ENCODE measurements at places on chromosomes 1 and 21.

- no peak for DNase-seq
Observed at GRCh38 chr1:235078480-235079381, 49.9 kb downstream of the TOMM20 start.

DNA sequence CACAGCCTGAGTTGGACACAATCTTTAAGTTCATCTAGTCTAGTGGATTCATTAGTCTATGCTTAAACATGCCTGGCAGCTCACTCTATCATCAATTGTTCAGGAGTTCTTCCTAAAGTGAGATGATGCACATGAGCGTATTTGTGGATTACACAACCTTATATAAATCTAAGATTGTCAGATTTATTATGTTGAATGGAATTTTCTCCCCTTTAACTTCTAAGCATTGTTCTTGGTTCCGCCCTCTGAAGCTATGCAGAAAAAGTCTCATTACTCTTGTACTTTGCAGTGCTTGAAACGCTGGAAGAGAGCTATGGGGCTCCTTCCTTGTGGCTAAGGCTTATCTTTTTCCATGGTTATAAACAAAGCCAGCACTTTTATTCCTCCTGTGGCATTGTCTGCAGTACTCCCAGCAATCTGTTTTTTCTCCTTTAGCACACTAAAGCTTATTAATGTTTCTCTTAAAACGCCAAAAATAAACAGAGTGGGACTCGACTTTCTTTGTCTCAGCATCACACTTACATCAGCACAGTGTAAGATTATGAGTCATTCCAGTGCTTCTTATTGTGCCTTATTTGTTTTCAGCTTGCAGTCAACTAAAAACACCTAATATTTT is 316.8 kb upstream of the CAMK1G start:
- DNase-seq = no peak

DNA sequence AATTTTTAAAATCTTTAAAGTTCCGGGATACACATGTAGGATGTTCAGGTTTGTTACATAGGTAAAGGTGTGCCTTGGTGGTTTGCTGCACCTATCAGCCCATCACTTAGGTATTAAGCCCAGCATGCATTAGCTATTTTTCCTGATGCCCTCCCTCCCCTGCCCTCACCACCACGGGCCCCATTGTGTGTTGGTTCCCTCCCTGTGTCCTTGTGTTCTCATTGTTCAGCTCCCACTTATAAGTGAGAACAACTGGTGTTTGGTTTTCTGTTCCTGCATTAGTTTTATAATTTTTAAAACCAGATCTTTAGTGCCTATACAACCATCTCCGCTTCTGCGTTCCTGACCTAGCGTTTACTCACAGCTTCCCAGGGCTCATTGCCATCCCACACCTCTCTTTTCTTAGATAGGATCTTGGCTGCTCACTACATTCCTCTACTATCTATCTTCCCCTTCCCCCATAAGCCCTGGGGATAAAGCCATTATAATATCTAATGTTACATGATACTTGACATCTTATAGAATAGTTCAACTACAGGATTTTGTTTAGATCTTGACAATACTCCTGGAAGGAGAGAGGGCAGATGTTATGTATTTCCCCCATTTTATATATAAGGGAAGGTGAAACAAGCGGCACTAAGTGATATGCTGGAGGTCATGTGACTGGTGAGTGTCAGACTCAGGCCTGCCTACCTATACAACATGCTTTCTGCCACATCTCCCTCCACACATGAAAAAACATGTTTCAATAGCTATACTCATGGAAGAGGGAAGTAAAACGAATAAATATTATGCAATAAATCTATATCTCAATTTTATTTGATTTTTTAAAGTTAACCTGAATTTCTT is 52.3 kb upstream of the DNAJC6 start:
- no peak for DNase-seq

DNA sequence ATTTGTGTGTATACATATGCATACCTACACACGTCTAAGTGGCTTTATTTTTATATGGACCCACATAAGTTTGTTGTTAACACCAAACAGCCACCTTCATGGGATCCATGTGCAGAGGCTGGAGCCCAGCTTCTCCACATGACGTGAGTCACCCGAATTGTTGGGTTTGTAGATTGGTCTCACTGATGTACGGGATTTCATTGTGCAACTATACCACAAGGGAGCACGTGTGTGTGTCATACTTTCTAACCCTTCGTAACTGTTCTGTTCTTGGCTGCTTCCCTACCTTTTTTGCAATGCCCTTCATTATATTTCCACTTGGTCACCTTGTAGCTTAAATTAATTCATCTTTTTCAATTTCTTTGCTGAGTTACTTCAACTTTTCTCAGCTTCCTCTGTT is 21.0 kb downstream of the SPRTN start:
- no peak for DNase-seq

DNA sequence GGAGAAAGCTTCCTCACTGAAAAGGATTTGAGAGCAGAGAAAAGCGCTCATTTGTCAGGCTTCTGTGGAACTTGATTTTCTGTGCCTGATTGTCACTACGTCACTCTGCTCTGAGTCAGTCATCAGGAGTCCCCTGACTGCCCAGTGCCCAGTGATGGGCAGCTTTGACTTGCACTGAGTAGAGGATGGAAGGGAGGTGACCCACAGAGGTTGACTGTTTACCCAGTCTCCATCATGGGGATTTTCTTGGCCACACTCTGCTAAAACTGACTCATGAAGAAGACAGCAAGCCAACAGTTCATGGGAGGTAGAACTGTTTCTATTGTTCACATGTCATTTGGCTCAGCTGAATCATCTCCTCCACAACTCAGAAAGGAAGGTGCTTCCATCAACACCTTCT is 82.1 kb upstream of the DUSP10 start:
- DNase-seq = no peak

DNA sequence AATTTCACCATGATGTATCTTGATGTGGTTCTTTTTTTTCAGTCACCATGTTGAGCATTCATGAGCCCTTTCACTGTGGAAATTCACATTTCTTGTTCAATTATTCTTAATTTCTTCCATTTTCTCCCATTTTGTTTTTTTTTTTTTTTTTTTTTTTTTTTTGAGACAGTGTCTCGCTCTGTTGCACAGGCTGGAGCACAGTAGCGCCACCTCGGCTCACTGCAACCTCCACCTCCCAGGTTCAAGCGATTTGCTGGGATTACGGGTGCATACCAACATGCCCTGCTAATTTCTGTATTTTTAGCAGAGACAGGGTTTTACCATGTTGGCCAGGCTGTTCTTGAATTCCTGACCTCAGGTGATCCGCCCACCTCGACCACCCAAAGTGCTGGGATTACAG is 14.7 kb downstream of the ZNF644 start:
- DNase-seq = no peak

- no peak for DNase-seq
Observed at GRCh38 chr1:17404820-17405219, 32.8 kb downstream of the PADI6 start.

DNA sequence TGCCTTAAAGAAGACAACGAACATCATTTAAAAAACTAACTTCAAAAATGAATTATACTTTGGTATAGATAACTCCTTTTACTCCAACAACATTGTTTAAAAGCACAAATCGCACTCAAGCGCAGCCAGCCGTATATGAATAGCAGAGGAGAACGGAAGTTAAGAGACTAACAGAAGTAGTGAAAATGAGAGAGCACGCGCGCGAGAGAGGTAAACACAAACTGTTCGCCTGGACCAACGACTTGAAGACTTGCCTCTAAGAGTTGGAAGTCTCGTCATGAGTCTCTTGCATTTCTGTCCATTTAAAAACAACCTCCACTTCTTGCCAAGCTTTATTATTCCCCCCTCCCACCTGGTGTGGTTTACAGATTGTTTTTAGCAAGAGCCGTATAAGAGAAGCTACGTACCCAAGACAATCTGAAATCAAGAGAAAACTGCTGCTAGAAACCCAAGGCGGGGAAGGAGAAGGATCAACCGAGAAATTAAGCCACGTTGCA is 479 bp downstream of the SELENOF start:
- no peak for DNase-seq

- peak; percentile 51 for DNase-seq
Observed at GRCh38 chr21:46189213-46189958, 5.1 kb upstream of the SPATC1L start.

GRCh38 chr1:211332830-211333229 is 6.2 kb downstream of the TRAF5 start:
- DNase-seq = no peak

DNA sequence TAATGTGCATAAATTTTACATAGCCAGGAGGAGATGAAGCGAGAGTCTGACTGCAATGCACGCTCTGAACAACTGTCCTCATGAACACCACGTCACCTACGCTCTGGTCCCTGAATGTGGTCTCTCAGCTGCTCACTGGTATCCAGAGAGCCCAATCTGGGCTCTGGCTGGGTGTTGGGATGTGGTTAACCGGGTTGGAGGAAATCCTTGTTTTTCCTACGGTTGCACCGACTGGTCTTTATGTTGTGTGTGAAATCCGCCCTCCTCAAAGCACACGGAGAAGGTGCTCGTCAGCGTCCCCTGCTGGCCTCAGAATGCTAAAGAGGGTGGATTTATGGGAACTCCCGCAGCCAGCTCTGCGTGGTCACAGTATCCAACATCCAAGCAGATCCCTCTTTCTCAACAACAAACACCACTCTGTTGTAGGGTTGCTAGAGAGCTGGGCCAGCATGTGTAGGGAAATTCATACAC is 51.8 kb upstream of the FAM89A start:
- DNase-seq = no peak

- no peak for DNase-seq
Observed at GRCh38 chr1:147171399-147172167, 687 bp downstream of the PRKAB2 start.

- no peak for DNase-seq
Observed at GRCh38 chr1:241992734-241993133, 6.2 kb downstream of the MAP1LC3C start.
